ENCODE measurements at places on chromosomes 16 and 17.
A peak's percentile ranks its signal among the peaks of the same experiment; 100 is the strongest.

DNA sequence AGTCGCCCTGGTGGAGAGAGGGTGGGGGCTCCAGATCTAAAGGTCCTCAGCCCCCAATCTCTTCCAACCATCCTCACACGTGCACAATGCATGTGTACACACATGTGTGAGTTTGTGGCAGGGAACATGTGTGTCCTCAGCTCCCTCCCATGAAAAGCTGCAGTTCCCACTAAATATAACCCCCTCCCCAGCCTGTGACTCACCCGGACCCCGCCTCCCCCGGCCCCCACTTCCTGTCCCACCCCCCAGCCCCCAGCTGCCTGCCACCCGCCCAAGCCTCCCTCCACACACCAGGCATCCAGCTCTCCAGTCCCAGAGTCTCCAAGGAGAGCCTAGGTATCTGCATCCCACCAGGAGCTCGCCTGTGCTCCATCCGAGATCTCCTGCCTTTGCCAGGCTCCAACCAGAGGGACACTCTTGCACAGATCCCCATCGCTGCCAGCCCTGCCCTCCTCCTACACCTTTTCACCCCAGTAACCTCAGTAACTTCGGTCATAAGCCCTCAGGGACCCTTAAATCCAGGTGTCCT, 3.9 kb downstream of the DLG4 start:
- no peak for DNase-seq

DNA sequence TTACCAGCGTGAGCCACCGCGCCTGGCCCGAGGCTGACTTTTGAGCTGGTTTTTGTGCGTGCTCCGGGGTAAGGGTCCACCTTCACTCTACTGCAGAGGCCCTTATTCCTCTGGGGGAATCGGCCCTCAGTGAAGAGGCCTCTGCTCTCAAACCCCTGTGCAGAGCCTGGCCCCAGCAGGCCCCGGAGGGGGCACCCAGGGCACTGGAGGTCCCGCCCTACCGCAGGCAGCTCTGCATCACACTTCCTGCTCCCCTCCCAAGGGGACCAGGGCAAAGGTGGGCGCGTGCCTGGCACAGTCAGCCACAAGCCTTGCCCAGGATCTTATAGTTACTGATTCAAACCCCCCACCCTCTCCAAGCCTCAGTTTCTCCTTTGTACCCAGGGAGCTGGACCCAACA, 3.6 kb upstream of the UBE2I start:
- no peak for DNase-seq

DNA sequence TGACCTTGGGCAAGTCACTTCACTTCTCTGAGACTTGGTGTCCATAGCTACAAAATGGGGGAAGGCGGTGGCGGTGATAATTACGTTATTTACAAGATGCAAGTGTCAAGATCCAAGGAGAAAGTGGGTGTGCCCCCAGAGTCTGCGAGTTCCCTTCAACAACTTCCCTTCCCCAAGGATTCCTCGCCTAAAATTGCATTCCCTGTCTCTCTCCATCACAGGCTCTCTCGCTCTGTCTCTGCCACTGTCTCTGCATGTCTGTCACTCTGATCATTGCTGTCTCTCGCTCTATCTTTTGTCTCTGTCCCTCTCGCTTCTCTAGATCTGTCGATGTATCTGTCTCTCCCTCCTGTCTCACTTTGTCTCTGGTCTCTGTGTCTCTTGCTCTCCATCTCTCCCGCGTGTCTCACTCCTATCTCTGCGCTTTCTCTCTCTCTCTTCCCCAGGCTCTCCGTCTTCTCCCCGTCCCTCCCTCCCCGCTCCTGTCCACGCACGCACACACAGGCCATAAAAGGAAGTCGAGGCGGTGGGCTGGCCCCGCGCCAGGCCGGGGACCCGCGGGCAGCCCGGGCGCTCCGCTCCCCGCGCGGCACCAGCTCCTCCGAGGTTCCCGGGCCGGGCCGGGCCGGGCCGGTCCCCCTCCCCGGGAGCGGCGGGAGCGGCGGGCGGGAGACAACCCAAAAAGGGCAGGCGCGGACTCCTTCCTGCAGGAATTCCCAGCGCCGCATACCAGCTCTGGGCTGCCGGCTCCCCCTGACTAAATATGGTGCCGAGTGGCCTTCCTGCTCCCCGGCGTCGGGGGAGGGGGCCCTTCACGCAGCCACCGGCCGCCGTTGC, 1.1 kb upstream of the MYH11 start:
- DNase-seq = peak; percentile 61

DNA sequence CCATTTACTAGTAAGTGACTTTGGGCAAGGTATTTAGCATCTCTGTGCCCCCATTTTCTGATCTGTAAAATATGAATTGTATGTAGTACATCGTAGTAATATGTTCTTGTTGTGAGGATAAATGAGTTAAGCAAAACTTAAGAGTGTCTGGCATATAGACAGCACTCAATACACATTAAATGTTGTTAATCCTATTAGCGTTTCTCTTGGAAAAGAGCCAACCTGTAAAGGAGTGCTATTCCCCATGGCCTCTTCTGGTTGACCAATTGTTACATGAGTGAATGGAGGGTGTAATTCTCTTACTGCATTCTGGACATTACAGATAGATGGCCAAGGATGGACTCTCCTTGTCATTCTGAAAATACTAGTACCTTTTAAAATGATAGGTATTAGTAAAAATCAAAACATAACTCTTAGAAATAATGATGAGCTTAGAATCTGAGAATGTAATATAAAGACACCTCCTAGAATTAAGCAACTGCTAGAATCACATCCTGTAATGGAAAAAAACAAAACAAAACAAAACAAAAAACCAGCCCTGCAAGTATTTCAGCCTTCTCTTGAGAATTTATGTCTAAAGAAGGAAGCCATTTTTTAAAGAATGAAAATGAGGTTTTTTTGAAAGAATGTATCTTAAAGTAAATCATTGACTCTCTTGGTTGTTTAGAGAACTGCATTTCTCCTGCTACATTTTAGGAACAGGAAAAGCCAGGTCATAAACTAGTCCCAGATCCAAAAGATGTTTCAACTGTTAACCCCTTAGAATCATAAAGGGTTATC, 30.5 kb downstream of the IQCK start:
- no peak for DNase-seq

DNA sequence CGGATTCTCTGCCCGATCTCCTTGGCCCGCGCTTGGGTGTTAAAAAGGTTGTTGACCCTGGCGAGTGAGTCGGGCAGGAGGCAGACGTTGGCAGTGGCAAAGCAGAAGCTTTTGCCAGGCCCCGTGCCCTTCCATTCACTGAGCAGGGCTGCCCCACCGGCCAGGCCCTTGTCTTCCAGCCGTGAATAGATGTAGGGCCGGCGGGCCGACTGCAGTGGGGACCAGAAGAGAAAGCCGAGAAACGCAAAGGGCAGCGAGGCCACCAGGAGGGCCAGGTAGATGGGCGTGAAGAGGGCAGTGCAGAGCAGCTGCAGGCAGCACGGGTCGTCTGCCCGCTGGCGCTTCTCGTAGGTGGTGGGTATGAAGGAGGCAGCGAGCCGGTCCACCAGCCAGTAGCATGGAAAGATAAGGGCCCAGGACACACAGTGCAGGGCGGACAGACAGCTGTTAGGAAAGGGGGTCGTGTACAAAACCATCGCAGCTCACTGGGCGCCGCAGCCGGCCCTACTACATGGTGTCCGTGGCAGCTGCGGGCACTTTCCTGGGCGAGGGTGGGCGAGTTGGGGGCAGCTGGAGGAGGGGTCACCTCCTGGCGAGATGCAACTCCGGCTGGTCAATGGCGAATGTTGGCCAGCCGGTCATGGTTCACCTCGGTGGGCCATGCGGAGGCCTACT, 61.0 kb downstream of the PRMT7 start:
- no peak for DNase-seq

GRCh38 chr16:14606102-14606501, 24.0 kb downstream of the PARN start:
- DNase-seq = no peak

DNA sequence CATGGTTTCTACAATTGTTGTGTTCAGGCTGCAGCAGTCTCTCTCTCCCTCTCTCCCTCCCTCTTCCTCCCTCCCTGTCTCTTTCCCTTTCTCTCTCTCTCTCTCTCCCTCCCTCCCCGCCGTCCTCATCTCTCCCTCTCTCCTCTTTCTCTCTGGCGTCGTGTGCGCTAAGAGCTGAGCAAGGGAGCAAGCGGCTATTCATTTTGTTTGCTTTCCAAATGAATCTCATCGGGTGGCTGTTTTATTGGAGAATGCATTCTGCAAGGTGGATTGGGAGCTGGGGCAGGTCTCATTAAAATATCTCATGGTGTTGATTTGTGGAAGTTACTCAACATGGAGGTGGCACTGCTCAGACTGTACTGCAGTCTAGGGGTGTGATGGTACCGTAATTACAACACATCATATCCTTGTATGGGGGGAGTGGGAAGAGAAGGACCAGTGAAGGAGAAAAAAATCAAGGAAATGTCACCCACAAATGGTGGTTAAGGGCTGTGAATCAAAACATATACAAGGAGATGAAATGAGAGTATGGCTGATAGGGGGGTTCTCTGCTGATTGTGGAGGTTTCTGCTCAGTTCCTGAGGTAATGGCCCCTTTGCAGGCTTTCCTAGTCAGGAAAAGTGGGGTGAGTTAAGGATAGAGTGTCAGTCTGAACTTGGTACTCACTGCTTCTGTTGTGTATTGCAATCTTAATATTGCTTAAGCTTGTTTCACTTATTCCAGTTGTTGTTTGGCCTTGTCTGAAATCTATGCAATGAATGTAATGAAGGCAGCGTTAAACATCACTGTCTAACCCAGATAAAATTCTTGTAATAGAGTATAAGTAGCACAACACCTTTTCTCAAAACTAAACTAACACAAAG, 2.7 kb downstream of the MSL1 start:
- no peak for DNase-seq
